Stimulated activated CD8-positive, alpha-beta memory T cell treated with anti-CD3 and anti-CD28 coated beads, Interleukin-12 subunit alpha, Interleukin-12 subunit beta, amount 100 ng/mL, for 1 hour (primary cell): ENCODE measurements at places on chromosomes 5 and 9.

DNA sequence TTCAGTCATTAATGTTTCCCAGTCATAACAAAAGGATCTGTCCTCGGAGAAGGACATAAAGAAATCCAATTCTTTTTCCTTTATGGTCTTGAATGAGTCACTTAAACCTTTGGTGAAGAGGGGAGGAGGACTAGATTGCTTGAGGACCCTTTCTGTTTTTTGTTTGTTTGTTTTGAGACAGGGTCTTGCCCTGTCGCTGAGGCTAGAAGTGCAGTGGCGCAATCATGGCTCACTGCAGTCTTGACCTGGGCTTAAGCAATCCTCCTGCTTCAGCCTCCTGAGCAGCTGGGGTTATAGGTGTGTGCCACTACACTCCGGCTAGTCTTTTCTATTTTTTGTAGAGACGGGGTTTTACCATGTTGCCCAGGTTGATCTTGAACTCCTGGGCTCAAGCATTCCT, 12.3 kb downstream of the TIGD6 start:
- DNase-seq, result no peak

DNA sequence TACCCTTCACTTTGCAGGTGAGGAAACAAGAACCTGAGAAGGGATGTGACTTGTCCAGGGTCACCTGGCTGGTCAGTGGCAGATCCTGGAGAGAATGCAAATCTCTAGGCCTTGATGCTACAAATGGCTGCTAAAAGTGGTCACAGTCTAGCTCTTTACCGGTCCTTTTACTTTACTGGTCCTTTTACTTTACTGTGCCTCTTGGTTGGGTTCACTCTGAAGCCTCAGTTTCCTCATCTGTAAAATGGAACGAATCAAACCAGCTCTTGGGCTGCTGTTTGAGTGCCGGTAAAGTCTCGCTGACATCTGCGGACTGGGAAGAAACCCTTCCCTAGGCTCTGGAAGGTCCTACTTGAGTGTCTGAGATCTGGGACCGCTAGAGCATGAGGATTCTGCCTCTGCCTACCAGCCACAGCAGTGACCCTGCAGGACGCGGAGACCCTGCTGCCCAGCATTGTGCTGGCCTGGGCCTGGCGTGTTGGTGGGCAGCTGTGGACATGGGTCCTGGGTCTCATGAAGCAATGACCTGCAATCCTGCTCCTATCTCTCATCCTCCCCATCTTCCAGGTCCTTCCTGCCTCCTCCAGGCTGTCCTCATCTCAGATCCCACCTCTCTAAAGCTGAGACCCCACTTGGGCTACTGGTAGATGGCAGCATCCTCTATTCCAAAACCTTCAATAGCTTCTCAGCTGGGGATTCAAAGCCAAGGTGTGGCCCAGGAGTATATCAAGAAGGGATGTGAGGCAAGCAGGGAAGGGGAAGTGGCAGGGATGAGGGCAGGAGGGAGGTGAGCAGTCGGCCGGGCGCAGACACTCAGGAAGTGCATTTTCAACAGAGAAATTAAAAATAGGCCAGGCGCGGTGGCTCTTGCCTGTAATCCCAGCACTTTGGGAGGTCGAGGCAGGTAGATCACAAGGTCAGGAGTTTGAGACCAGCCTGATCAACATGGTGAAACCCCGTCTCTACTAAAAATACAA, 13.3 kb downstream of the CORO2A start:
- no peak for DNase-seq

- no peak for DNase-seq
Measured at GRCh38 chr9:138115506-138115905, 237.9 kb downstream of the CACNA1B start.

GRCh38 chr5:3310541-3311261, 284.9 kb upstream of the IRX1 start:
- DNase-seq, result no peak

DNA sequence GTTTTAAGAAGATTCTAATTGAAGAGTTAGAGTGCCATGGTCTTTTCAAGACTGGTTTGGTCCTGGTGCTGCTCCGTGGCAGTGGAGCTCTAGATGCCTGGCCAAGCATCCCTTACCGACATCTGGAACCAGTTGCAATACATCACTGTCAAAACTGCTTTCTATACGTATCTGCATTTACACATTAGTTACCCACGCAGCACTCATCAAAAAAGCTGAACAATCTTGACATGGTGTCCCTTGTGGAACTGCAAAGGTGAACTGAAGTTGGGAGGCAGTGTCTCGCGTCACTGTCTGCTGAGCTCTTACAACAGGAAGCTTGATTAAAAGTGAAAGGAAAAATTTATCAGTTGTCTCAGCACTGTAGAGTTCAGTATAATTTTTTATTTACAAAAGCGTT, 82.6 kb downstream of the PBX3 start:
- DNase-seq, result peak; percentile 22

DNA sequence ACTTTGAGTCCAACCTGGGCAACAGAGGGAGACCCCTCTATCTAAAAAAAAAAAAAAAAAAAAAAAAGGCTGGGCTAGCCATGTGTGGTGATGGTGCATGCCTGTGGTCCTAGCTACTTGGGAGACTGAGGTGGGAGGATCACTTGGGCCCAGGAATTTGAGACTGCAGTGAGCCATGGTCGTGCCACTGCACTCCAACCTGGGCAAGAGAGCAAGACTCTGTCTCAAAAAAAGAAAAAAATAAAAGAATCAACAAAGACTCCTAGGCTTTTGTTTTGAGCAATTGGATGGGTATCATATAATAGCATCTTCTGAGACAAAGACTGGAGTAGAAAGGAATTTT, 481.7 kb upstream of the PAPPA start:
- DNase-seq, result no peak

GRCh38 chr9:38388283-38389223, 3.9 kb upstream of the ALDH1B1 start:
- no peak for DNase-seq

- DNase-seq, result no peak
Measured at GRCh38 chr5:101663543-101663942, 632.5 kb downstream of the SLCO4C1 start.

GRCh38 chr5:56215019-56215830, 17.9 kb downstream of the ANKRD55 start:
- no peak for DNase-seq

- DNase-seq, result no peak
Measured at GRCh38 chr9:6811436-6811835, 53.7 kb downstream of the KDM4C start.

DNA sequence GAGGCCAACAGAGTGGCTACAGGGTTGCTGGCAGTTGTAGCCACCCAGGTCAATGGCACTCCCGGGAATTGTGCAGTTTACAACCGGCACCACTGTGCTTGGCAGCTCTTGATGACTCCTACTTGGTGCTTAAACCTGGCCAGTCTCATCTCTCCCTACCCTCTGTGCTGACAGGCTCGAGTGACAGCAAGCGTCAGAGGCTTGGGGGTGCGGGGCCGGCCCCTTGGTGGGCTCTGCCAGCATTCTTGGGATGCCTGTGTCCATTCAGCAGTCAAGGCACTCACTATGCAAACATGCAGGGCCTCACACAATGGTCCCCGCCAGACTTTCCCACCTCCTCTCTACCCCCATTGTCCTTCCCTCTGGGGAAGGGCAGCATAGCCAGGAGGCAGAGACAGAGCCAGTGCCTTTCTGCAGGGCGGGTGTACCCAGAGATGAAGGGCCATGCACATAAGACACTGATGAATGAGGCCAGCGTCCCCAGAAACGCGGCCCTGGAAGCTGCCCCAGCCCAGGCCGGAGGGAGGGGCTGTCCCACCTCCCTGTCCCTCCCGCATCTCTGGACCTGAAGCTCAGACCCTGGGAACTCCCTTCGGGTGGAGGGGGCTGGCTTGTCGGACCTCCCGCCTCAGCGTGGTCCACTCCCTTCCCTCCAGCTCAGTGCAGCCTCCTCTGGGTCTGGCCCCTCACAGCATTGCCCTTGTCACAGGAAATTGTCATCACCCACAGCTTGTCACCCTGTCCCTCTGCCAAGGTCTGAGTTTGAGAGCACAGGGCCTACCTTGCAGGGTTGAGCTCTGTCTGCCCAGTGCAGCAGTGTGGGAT, 26.4 kb upstream of the NOTCH1 start:
- DNase-seq, result no peak

GRCh38 chr9:20848490-20848889, 164.4 kb downstream of the FOCAD start:
- no peak for DNase-seq

DNA sequence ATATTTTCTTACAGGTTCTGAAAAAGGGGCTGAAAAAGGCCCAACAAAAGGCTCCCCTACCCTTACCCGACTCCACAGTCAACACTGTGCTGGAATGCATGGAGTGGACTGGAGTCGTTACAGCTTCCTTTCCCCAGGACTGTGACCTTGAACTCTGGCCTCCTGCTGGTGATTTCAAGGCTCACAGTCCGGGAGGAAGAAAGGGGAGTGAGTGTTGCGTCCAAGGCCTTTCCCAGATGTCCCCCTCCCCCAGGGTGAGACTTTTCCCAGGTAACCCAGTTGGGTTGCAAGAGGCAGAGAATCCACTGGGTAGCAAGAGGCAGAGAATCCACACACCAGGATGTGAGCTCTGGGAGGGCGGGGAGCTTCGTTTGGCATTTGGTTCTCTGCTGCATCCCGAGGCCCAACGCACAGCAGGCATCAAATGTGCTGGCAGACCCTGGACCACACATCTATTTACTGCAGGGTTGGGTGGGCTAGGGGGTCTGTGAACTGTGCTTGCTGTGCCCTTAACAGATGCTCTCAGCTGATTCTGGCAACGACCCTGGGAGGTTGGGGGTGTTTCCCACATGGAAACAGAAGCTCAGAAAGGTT, 37.5 kb downstream of the FABP6 start:
- DNase-seq, result no peak

DNA sequence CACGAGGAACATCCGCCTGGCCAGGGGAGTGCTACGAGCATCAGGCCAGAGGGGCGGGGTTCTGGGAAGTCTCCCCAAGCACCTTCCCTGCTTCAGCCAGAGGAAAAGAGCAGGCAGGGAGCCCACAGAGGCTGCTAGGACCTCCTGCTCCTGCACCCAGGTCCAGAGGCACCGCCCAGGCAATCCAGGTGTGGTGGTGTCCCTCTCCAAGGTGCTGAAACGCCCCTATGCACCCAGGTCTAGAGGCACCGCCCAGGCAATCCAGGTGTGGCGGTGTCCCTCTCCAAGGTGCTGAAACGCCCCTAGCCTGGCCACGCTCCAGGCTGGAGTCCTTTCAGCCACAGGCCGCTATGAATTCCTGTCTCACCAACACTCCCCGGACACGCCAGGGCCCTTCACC, 10.7 kb upstream of the UBAC1 start:
- DNase-seq, result no peak

GRCh38 chr5:58482536-58482935, 8.7 kb upstream of the GAPT start:
- DNase-seq, result no peak

- no peak for DNase-seq
Measured at GRCh38 chr9:132994410-132995120, 16.1 kb downstream of the GFI1B start.
